ENCODE measurements at places on chromosomes 7 and 10.

DNA sequence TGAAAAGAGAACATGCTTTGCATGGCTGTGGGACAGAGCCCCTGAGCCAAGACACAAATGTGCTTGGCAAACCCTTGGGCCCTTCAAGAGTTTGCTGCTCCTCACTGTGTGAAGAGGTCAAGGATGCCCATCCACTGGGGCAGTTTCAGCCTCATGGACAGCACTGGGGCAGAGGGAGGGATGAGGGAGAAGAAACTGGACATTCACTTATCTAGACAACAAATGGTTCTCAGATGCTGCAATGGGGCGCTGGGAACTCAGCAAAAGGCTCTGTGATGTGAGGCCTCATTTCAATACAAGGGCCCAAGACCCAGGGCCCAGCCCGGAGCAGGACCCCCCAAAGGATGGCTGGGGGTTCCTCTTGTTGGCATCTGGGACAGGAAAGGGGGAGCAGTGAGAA, 49.1 kb downstream of the EBF3 start:
- DNase-seq = no peak

DNA sequence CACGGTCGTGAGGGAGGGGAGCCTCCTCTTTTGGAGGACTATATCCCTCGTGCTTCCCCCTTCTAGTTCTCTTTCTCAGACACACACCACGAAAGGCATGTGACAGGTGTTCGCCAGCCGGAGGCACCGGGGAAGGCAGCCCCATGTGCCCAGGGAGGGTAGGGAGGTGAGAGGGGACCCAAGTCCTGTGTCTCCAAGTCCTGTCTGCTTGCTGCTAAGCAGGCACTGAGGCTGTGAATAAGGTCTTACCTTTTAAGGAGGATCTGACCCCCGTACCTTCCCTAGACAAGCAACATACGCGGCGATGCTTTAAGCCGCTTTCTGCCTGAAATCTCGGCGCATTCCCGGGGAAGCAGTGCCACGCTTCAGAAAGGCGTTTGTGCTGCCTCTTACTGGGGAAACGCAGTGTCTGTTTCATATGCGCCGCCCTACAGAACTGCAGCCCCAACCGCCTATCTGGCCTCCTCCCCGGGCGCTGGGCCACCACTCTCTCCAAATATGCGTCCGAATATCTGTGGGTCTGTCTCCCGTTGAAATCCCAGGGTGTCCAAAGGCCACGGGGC, 770 bp downstream of the PLXNA4 start:
- no peak for DNase-seq

DNA sequence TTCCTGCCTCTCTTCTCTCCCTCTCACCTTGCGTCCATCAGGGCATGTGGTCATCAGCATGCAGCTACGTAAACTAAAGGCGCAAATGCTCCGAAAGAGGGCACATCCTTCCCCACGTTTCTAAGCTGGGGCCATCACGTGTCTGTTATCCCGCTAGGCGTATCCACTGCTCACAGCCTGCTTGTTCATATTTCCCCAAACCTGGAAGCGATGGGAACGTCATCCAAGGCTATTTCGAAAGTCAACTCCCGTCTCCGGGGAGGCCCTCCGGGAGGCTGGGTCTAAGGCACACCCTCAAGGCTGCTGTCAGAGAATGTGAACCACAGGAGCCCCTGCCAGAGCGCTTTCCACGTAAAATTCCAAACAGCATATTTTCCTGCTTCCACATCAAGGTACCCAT, 199.2 kb downstream of the DIP2C start:
- no peak for DNase-seq

DNA sequence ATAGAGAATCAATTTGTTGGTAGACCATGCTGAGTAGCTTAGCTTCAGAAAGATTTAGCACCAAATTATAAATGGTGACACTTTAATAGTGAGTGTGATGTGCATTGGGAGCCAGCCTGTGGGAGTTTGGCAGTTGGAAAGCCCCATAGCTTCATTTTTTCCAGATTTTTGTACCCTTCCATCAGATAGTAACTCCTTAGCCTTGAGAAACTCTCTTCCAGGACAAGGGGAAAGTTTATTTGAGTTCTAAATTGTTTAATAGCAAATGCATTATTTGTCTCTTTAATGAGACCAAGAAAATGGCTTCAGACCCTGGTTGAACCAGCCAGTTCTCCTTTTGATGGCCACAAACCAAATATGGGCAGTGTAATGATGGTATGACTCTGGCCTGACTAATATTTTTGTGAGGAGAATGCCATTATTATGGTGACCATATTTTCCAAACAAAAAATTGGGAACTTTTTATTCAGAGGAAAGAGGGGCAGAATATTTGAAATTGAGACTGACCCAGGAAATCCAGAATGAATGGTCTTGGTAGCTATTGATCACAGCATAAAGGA, 49.8 kb downstream of the PLCE1 start:
- DNase-seq = no peak

DNA sequence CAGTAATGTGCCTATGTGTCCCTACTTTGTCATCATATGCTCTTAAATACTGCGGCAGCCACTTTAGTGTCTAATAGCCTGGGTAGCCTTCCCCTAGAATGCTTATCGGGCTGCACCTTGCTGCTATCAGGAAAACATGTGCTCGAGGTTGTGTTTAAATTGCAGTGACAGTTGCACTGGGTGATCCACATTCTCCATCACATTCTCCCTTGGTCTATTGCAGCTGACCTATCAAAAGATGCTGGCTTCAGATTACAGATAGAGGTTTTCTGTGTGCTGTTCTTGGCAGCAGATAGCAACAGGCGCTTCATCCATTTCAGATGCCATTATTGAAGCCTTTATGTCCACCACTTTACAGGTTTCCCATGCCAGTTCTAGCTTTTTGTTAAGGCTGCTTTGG, 130.1 kb upstream of the MDFIC start:
- no peak for DNase-seq

DNA sequence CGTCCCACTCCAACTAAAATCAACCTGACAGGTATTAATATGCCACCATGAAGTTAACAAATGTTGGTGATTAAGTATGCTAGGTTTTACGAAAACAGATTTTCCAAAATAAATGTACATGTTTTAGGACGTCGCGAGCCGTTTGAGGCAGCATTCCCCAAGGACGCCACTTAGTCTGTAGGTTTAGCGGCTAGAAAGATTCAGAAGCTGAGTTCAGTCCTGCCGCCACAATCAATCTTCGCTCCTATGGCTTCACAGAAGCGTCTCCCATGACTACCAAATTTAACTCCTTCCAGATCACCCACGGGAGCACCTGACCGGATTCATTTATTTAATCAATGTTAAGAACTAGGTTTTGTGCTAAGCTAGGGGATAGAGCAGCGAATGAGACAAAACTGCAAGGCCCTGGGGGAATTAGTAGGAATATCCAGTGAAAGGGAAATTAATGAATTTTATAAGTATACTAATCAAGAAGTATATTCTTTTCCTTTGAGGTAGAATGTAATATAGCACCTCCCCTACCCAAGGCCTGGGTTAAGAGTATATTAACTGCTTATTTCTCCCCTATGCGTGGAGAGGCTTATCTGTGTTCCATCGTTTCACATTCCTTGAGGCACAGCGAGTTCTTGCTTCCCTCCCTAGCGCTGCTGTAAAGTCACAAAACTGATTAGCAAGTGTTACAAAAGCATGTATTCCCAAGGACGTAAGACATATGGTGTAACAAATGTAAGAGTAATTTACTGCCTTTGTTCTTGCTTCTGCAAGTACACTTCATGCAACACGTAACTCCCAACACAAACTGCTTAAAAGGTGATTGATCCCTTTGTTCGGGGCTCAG, 994 bp upstream of the CYP51A1 start:
- DNase-seq = no peak

DNA sequence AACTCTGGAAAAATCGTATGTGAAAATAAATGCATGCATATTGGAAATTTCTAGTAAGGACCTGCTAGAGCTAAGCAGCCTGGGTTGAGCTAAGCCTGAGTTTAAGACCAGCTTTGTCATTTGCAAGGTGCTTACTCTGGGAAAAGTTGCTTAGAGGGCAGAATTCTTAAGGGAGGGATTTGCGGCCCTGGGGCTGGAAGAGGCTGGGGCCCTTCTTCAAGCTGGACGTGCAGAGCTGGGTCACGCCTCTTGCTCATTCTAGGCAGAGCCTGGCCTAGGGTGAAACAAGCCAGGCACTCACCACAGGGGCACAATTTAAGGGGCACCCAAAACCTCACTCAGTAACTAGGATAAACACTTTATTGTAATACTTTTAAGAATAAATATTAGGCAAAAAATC, 137.2 kb downstream of the ARHGAP22 start:
- DNase-seq = no peak

DNA sequence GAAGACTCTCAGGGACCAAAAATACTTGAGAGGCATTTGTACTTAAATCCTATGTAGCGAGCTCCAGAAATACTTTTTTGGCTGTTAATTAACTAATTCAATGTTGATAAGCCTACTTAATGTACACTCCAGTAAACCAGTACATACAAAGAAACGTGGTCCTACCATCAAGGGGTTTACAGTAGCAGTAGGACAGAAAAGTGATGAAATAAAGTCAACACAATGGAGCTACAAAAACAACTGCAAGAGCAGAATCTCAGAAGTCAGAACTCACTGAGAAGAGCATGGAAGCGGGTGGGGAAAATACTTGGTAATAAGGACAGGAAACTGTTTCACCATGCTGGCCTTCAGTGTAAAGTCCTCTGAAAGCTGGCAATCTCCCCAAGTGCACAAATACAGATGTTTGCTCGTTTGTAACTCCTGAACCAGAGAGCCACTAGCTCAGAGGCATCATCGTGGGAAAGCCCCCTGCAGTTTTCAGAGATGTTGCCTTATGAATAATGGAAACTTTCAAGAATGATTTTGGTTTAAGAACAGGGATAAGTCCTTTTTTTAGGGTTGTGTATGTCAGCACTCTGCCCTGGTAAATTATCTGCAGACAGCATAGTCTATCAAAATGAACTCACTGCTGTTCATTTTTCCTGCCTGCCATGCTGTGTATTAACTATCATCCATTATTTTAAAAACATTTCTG, 233.2 kb downstream of the SORCS1 start:
- no peak for DNase-seq

GRCh38 chr7:157009170-157009777, 1.2 kb downstream of the MNX1 start:
- DNase-seq = no peak

- no peak for DNase-seq
Observed at GRCh38 chr10:60270426-60270825, 119.2 kb downstream of the ANK3 start.

DNA sequence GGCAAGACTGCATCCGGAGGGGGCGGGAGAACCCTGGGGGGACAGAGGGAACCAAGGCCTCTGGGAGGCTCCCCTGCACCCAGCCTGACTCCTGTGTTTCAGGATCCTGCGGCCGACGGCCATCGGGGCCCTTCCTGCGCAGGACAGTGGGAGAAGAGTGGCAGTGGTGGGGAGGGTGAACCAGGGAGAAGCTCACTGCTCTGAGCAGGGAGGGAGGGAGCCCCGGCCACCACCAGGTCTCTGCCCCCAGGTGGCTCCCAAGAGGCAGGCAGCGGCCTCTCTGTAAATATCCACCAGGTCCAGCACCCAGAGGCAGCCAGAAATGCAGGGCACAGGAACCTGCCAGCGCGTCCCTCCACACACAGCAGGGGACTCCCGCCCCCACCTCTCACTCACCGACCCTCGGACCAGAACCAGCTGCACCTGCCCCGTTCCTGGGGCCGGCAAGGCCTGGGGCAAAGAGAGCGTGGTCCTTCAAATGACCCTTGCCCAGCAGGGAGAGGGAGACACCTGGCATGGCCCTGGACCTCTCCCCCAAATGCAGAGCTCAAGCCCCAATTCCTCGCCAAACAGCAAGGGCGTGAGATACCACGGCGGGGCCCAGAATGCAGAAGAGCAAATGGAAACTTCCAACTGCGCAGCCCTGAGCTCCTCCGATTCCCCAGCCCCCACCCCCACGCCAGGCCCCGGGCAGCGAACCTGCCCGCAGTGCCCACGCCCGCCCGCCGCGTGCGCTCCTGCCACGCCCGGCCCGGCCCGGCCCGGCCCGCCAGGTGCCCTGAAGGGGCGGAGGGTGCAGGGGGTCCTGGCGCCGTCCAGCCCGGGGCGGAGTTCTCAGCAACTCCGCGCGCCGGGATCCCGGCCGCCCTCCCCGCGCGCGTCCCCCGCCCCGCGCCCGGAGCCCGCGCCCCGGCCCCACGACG, 805 bp downstream of the RASGEF1A start:
- DNase-seq = no peak

GRCh38 chr10:117509573-117509972, 33.0 kb upstream of the EMX2 start:
- DNase-seq = no peak
